ENCODE measurements at places on chromosomes 2 and 18. TPM values are rescaled to one million over a fixed set of nuclear protein-coding genes. Genes with fewer than 3 reads are reported as not detected.
A peak's percentile ranks its signal among the peaks of the same experiment; 100 is the strongest.

The EIF2B4 gene
- total RNA-seq: 105 TPM

The IL36A gene
- not detected for total RNA-seq

The B3GNT7 gene
- not detected for total RNA-seq

The FAM168B gene
- 63.7 TPM for total RNA-seq

The MEP1B gene
- total RNA-seq: not detected

The GREB1L gene
- total RNA-seq: 0.63 TPM

The FBLN7 gene
- 0.95 TPM for total RNA-seq

GRCh38 chr2:120847700-120848321, 112.1 kb downstream of the GLI2 start:
- peaks cover 69% of the 10 kb centered on the region for H3K27me3 ChIP-seq
- DNase-seq: no peak
- H3K4me1 ChIP-seq: no peaks in the 10 kb centered on the region
- H3K36me3 ChIP-seq: no peaks in the 10 kb centered on the region
- H3K27ac ChIP-seq: no peak overlapping the region

GRCh38 chr2:112001136-112001715, 53.8 kb upstream of the TMEM87B start:
- no peak for DNase-seq
- H3K27me3 ChIP-seq: no peaks in the 10 kb centered on the region
- no peaks in the 10 kb centered on the region for H3K4me1 ChIP-seq
- no peak overlapping the region for H3K4me3 ChIP-seq

DNA sequence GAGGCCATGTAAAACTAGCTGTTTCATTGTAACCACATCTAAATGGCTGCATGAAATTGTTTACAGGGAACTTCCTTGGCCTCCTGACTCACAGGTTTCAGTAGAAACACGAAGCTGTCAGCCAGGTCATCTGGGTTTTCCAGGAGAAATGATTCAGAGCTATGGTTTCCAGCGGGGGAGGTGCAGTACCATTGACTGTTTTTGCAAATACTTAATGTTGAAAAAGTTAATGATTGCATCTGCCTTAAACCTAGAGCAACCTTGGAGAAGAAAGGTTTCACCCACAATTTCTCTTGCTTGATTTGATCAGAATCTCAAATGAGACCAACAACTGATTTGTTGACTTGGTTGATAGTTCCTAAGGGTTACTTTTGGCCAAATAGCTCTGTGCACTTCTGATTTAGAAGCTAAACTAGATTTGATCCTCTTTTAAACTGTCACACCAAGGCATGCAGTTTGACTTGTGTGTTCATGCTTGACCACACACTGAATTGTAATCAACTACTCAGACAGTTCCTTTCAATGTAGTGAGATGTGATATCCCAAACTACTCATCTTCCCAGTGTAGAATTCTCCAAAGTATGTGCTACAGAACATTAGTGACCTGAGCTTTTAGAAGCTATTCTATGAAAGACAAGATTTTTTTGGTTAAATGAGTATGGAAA, 193.5 kb upstream of the CHST9 start:
- no peak overlapping the region for H3K4me3 ChIP-seq
- no peaks in the 10 kb centered on the region for H3K36me3 ChIP-seq
- no peak overlapping the region for H3K27ac ChIP-seq
- no peak for DNase-seq

DNA sequence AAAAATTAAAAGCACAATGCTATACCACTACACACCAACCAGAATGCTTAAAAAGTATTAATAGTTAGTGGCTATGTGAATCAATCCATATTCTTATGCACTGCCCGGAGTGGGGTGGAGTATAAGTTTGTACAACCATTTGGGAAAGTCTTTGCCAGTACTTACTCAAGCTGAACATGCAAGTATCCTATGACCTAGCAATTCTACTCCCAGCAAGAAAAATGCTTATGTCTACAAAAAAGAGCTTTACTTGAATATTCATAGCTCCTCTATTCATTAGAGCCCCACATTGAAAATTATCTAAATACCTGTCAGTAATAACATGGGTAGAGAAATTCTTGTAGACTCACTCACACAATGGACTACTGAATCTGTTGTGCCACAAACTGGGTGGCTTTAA, 21.4 kb upstream of the CNOT11 start:
- DNase-seq: no peak
- peak overlapping the region; percentile 47 for H3K27ac ChIP-seq
- H3K4me1 ChIP-seq: peaks cover 59% of the 10 kb centered on the region
- no peaks in the 10 kb centered on the region for H3K36me3 ChIP-seq

DNA sequence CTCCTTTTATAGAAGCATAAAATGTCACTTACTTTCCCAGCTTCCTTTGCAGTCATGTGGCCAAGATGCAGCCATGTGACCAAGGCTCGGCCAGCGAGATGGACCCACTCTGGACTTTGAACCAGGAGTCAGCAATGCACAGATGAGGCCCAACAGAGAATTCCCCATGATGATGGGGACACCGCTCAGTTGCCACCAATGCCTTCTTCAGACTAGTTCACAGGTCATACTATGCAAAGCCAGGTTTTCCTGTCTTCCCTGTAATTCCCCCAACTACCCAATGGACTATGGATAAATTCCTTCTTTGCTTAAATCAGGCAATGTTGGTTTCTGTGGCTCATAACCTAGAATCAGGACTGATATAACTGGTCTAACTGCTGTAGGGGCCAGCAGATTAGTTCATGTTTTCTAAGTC, 22.5 kb upstream of the REL start:
- peaks cover 16% of the 10 kb centered on the region for H3K4me1 ChIP-seq
- no peaks in the 10 kb centered on the region for H3K27me3 ChIP-seq

DNA sequence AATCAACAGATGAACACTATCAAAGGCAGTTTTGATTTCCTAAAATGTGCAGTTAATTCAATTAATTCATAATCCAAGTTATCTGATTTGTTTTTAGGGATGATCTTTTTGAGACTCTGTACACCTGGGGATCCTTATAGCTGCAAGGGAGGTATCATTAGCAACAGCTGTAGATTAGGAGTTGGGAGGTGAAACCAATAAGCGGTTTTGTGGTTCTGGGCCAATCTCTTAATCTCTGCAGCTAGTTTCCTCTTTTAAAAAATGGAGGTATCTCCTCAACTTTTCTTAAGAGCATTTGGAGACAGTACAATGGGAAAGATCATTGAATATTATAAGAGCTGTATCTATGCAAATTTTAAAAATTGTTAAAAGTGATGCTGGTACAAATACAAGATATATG, 126.0 kb downstream of the MC4R start:
- no peaks in the 10 kb centered on the region for H3K36me3 ChIP-seq
- no peaks in the 10 kb centered on the region for H3K4me1 ChIP-seq
- no peak for DNase-seq
- no peak overlapping the region for H3K27ac ChIP-seq

DNA sequence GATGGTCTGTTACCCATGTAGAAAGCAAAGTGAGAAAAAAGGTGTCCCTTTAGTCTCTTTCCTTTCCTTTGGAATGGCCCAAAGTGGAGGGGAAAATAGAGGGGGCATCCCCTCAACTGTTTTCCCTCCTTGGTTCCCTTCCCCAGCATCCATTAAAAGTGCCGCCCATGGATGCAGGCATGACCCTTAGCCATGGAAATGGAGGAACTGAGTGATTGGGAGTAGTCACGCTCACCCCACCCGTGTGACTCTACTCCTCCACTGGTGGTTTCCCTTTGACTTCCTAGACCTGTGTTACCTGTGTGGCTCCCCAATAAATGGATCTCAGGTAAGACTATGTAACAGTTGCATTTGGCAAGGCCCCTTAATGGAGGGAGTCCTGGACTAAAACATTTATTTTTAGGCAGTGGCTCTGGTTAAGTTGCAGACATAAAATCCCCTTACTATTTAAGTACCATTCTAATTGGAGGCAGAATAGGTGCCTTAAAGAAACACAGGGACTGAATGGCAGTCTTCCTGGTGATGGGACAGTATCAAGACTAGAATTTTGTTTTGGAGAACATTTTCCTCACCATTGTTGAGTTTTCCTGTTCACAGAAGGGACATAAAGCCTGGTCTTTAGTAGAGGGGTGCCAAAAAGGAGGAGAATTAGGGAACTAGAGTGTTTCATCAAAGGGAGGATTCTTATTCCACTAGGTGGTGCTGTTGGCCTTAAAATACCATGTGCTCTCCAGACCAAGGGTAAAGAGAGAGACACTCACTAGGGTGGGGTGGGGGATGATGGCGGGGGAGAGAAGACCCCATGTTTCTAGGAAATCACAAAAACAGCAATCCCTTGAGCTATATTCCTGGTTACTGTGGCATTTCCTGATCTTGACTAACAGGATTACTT, 25.7 kb upstream of the PLA2R1 start:
- no peaks in the 10 kb centered on the region for H3K36me3 ChIP-seq
- no peak overlapping the region for H3K27ac ChIP-seq
- H3K27me3 ChIP-seq: no peaks in the 10 kb centered on the region
- peak; percentile 30 for DNase-seq
- no peak overlapping the region for H3K4me3 ChIP-seq

DNA sequence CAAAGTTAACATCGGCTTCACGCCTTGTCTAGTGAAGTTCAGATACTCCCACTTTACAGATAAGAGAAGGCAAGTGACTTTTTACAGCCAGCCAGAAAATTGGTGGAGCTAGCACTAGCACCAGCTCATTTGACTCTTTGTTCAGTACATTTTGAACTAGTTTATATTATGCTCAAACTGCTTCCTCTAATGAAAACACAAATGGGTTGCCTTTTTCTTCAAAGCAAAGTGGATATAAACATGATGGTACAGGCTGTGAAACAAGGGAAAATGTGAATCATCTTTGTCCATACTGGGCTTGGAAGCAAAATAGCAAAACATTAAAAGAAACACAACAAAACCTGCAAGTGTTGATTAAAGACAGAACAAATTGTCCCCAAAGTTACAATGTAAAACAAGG, 99.6 kb upstream of the LHCGR start:
- no peak overlapping the region for H3K27ac ChIP-seq
- DNase-seq: no peak
- no peak overlapping the region for H3K4me3 ChIP-seq
- H3K4me1 ChIP-seq: no peaks in the 10 kb centered on the region
- no peaks in the 10 kb centered on the region for H3K36me3 ChIP-seq

DNA sequence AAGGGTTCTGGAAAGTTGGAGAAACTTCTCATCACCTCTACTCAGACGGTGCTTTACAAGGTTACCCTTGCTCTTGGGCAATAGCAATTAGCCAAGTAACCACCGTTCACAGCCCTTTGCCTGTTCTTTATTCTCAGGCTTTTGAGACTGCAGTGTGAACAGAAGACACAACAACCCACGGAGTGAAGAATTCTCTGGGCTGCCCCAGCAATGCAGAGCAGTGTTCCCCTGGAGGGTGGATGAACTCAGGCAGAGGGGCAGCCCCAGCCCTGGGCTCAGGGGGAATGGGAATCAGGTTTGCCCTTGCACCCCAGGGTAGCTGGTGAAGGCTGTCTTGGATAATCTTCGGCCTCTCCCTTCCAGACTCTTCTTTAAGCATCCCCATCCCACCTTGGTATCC, 69.1 kb downstream of the MCFD2 start:
- H3K27me3 ChIP-seq: peaks cover 5% of the 10 kb centered on the region
- no peak overlapping the region for H3K4me3 ChIP-seq
- no peaks in the 10 kb centered on the region for H3K36me3 ChIP-seq
- H3K4me1 ChIP-seq: peaks cover 47% of the 10 kb centered on the region
- no peak overlapping the region for H3K27ac ChIP-seq
- no peak for DNase-seq

- H3K27me3 ChIP-seq: no peaks in the 10 kb centered on the region
- H3K36me3 ChIP-seq: no peaks in the 10 kb centered on the region
- H3K27ac ChIP-seq: peak overlapping the region; percentile 77
- peak overlapping the region; percentile 45 for H3K4me3 ChIP-seq
- DNase-seq: peak; percentile 74
Observed at GRCh38 chr2:47309472-47309951, 93.4 kb upstream of the MSH2 start.
